ENCODE measurements at places on chromosomes 13 and 19.

GRCh38 chr19:3062165-3063105 is at the start of gene TLE5:
Gene TLE5, minus strand, starts transcription at chr19:3062495. Its CDS starts 295 bp downstream, at chr19:3062200.
- peak; percentile 55 for DNase-seq

DNA sequence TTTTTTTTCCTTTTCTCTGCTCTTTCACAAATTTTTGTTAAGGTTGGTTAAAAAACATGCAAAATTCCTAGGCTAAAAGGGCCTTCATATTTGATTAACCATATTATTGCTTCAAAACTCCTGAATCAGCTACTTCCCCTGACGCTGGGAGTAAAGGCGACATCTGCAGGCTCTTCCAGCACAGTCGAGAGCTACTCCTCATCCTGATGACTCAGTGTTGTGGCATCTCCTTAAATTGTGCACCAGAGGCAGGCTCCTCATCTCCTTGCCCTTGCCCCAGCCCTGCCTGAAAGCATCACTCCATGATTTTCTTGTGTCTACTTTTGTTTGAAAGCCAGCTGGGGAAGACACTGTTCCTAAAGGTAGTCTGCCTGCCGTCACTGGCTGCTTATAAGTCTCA is 24.5 kb upstream of the SOX1 start:
- DNase-seq, result peak; percentile 11

DNA sequence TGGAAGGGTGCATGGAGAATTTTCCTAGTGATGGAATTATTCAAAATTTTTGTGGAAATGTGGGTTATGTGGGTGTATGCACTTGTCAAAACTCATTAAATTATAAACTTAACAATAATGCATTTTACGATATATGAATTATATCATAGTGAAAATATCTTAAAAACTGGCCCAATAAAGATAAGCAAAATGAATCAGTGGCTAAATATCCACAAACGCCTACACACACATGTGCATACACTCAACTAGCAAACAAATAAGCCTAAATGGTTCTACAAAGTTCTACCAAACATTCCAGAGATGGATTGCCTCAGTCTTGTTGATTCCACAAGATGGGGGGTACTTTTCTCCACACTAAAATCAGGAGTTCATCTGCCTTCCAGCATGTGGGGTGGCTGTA is 349.5 kb downstream of the TSHZ3 start:
- no peak for DNase-seq

DNA sequence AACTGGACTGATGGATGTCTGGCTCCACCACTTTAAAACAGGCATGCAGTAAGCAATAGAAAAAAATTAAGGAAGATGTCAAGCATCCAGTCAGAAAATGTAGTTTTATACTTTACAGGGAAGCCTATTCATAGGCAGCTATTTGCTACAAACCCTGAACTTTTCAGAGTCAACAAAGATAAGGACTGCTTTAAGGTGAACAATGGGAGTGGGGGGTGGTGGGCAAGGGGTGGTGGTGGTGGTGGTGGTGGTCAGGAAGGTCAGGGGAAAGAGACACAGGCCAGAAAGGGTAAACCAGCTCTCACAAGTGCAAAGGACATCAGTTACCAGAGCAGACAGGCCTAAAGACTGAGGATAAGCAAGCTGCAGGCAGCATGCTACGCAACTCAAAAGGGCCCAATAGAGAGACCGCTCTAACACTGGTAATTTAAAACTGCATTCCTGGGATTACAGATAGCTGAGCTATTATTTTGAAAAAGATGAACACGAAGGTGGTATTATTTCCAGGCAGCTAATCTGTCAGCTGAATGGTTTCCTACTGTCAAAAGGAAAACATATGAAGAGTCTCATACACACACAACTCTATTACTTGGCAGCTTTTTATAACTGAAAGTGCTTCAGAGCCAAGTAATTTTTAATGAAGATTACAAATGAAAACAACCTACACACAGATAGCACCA is 14.8 kb downstream of the BRD4 start:
- peak; percentile 80 for DNase-seq

DNA sequence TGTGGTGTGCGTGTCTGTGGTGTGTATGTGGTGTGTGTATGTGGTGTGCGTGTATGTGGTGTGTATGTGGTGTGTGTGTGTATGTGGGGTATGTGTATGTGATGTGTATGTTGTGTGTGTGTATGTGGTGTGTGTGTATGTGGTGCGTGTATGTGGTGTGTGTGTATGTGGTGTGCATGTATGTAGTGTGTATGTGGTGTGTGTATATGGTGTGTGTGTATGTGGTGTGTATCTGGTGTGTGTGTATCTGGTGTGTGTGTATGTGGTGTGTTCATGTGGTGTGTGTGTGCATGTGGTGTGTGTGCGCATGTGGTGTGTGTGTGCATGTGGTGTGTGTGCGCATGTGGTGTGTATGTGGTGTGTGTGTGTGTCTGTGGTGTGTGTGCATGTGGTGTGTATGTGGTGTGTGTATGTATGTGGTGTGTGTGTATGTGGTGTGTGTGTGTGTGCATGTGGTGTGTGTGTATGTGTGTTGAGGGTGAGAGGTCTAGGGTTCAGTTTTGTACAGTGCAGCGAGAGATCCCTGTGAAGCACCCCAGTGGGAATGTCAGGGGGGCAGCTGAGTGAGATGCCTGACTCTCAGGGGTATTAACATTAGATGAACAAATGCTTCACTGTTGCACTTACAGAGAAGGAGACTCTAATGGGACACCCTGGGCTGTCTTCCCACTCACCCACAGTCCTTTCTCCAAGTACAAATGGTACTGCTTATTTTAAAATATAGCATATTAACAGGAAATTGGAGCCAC is 61.3 kb upstream of the MEDAG start:
- no peak for DNase-seq

DNA sequence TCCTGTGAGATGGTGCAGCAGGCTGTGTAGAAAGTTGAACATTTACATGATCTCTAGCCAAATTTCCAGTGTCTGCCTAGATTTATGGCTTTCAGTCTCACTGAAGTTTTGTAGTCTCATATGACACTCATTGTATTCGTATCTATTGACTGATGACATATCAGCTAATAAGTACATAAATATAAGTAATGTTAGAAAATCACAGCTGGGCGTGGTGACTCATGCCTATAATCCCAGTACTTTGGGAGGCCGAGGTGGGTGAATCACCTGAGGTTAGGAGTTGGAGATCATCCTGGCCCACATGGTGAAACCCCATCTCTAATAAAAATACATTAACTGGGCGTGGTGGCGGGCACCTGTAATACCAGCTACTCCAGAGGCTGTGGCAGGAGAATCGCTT is 54.7 kb upstream of the HTR2A start:
- no peak for DNase-seq

- no peak for DNase-seq
These were observed 2.0 kb downstream of the APOE start for GRCh38 chr19:44907613-44908012.

DNA sequence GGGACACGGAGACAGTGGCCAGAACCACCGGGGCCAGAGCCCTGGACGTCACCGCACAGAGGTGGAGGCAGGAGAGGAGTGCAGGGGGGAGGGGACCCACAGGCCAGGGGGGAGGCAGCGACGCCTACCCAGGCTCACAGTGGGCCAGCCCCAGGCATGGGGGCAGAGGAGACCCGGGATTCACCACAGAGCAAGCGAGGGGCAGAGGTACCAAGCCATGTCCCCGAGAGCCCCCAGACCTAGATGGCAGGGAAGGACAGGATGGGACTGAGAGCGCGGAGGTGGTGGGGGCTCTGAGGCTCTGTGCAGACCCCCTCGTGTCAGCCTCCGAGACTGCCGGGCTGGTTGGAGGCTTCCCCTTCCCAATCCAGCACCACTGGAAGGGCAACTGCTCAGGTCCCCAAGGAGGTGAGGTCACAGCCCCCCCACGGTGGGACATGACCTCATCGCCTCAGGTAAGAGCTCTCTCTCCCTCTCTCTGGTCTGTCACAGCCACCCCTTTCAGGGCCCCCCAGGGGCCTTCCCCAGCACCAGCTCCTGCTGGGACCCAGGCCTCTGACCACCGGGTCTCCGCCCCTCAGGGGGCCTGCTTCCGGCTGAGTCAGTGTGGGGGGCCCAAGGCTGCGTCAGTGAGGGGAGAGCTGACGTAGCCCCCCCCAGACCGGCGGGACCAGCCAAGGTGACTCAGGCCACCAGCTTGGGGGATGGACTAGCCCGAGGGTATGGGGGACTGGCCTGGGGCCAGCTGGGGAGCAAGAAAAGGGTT is 2.2 kb upstream of the IL11 start:
- peak; percentile 79 for DNase-seq

- DNase-seq, result no peak
These were observed 15.8 kb downstream of the DEDD2 start for GRCh38 chr19:42201489-42202289.

GRCh38 chr13:100657881-100658315 is 16.7 kb downstream of the TMTC4 start:
- DNase-seq, result no peak

DNA sequence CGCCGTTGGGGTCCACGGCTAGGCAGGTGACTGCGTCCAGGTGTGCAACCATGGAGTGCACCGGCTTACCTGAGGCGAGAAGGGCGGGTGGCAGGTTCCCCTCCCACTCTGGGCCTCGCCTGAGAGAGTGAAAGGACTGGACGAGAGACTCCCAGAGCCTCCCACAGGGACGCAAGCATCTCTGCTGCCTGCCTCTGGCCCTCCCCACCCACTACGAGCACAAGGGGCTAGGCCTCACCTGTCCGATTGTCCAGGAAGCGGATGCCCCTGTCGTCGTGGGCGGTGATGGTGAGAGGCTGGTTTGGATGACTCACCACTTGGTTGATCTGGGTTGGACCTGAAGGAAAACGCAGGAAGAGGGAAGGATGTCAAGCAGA is 5.1 kb upstream of the PRKD2 start:
- DNase-seq, result no peak

DNA sequence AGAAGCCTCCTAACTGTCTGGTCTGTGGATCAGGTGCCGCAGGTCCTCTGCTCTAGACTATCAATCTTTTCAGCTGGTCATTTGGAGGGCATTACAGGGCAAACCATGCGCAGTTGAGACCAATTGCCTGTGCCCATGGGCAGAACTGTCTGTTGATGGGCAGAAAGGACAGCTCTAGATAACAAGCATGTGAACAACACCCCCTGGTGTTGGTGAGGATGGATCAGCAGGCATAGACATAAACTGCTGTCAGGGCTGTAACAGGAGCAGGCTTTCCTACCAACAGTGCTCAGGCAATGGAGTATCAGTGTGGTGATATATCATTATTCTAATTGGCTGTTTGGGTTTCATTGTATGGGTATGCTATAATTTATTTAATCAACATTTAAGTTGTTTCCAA is 104.7 kb upstream of the KL start:
- DNase-seq, result peak; percentile 33

GRCh38 chr13:98335721-98336120 is 158.7 kb upstream of the RNF113B start:
- DNase-seq, result no peak

DNA sequence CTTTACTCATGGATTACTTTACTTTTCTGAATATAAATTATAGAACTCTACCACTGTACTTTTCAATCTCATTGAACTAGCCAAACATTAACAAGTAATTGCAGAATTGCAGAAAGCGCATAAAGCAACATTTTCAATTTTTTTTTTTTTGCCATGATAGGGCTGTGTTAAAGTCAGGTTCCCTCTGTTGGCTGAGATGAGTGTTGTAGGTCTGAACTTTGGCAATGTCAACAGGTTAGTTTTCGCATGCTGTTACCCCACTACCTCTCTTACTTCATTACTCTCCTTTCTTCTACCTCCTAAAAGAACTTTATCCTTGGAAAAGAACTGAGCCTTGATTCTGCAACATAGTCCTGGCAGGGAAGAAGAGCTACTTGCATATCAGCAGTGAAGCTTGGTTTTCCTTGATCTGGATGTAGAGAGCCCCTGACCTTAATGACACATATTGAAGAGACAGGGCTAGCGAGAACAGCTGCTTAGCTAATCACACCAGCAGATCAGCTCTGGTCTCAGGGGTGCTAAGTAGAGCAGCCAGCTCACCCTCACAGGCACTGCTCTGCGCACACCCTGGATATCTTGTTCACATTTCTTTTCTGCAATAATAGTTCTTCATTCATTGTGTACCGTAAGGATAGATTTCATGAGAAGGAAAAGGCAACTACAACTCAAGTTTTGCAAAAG is 119.5 kb downstream of the FLT1 start:
- no peak for DNase-seq

DNA sequence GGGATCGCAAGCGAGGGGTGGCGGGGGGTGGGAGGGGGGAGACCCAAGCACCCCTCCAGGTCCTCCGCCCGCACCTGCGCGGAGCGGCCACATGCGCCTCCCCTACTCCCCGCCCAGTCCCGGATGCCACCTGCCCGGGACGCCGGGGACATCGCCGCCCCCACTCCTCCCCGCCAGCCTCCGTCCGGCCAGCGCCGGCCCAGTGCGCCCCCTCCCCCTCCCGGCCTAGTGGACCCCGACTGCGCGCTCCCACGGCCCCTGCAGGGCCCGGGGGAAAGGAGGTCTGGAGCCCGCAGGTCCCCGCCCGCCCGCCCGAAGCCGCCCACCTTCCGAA is 263 bp downstream of the RHPN2 start:
- no peak for DNase-seq

DNA sequence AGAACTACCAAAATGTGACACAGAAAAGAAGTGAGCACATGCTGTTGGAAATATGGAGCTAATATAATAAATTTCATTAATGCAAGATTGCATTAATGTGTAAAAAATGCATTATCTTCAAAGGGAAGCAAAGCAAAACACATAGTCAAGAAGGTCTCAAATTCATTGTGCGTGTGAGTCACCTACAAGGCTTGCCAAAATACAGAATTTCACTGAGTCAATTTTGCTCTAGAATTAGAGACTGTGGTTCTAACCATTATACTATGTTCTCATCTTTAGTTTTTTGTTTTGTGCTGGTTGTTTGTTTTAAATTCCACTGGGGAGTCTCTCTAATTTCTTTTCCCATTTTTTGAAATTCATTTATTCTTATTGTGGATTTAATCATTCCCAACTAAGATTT is 149.8 kb upstream of the SLITRK1 start:
- peak; percentile 22 for DNase-seq

GRCh38 chr13:99813336-99814095 is 158.1 kb downstream of the ZIC5 start:
- DNase-seq, result no peak

DNA sequence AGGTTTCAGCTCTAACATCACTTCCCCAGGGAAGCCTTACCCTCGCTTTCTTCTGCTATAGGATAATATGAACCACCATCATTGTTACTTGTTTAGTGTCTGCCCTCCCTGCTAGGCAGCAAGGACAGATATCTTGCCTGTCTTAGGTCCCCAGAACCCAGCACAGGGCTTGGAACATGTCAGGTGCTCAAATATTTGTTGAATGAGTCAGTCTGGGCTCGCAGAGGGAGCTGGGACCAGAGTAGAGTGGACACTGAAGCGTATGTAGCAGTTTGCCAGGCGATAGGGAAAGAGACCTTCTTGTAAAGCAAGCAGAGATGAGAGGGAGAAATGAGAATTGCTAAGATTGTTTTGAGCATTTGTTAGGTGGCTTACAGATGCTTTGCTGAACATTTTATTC is 11.7 kb downstream of the BCKDHA start:
- DNase-seq, result peak; percentile 13

GRCh38 chr19:2145831-2146241 is 5.5 kb downstream of the AP3D1 start:
- peak; percentile 11 for DNase-seq

- peak; percentile 88 for DNase-seq
These were observed 30.1 kb downstream of the ZAR1L start for GRCh38 chr13:32284927-32285632.
